ENCODE measurements at places on chromosomes 12 and 14. TPM values are rescaled to one million over a fixed set of nuclear protein-coding genes. Genes with fewer than 3 reads are reported as not detected.

SERPINA12 gene
- total RNA-seq, result not detected

TSPAN8 gene
- not detected for total RNA-seq

PPP1R1A gene
- total RNA-seq, result 0.33 TPM

FNTB gene
- total RNA-seq, result 21.5 TPM

EIF2S3B gene
- total RNA-seq, result 0.65 TPM

PMEL gene
- total RNA-seq, result 1.0 TPM

PAPLN gene
- total RNA-seq, result 5.6 TPM
